ENCODE measurements at places on chromosomes 2 and 18.

- no peak for DNase-seq
These were observed 282.9 kb upstream of the SLC8A1 start for GRCh38 chr2:40734797-40735196.

GRCh38 chr2:72159211-72159993, 11.7 kb upstream of the CYP26B1 start:
- DNase-seq, result no peak

GRCh38 chr2:22626621-22627020, 758.4 kb upstream of the KLHL29 start:
- DNase-seq, result peak; percentile 23

- DNase-seq, result no peak
These were observed 55.4 kb downstream of the UXS1 start for GRCh38 chr2:106138543-106139237.

- peak; percentile 22 for DNase-seq
These were observed 70.2 kb upstream of the MEIS1 start for GRCh38 chr2:66364495-66365333.

All from glutamatergic neuron (in vitro differentiated cells).